ENCODE measurements at places on chromosomes 11 and 22.

DNA sequence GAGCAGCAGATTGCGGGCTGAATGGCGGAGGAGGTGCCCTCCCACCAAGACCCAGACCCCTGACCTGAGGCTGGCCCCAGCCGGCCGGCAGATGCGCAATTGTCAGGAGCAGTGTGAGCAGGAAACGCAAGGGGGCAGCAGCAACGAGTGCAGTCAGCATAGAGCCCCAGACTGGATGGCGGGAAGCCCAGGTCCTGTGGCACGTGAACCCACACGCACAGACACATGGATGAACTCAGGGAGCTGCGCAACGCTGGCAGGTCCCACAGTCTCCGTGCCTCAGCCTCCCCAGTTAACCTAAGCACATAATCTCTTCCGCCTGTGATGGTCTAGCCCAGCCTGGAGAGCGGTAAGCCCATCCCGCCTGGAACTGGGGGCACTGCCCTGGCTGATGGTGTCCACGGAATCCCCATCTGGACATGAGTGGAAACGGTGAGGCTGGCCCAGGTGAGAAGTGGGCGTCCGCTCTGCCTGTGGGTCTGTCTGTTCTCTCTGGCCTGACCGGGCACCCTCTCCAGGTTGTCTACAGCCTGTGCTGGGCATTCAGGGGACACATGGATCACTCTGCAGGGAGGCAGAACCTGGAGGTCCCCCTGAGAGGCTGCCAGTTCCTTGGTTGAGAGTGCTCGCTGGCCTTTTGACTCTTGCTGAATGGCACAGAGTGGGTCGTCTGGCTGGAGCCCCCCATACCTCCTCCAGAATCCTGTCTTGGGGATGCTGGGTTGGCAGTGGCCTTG is 626 bp upstream of the TBX10 start:
- DNase-seq: peak; percentile 32

- DNase-seq: no peak
Observed at GRCh38 chr22:47421846-47422245, 659.4 kb downstream of the TBC1D22A start.

GRCh38 chr22:11066458-11067285 is 4461.3 kb upstream of the OR11H1 start:
- DNase-seq: no peak

- no peak for DNase-seq
Observed at GRCh38 chr11:44096360-44097185, 1.1 kb downstream of the EXT2 start.

DNA sequence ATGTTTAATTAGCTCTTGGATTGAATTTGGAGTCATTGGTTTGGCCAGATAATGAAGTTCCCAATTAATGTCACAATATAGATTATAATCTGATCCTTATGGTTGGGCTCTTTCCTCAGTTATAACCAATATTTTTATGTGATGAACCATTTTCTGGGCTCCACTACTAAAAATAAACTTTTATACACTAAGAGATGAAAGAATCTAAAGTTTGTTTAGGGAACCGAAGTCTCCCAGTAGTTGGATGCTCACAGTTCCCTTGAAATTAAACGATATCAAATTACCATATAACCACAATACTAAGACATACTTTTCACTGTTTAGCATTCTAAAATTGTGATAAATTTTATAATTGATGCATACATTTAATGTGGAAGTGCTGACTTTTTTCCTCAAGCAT is 47.0 kb upstream of the ARHGAP42 start:
- DNase-seq: no peak

- no peak for DNase-seq
Observed at GRCh38 chr22:25111579-25112517, 87.8 kb upstream of the CRYBB3 start.

DNA sequence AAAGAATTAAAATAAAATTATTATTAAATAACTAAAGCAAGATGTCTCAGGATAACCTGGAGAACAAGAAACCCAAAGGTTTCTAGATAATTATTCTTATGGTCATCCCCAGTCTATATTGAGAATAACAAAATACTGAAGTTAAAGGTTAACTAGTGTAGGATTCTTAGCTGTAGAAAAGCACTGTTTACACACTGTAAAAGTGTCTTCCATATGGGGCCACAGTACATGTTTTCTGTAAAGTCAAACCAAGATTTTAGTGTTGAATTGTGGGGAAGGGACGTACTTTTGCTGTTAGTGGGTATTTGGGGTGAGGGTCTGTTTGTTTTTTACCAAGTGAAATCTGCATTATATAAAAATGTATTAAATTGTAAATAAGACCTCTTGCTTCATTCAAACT is 47.5 kb upstream of the SOX6 start:
- no peak for DNase-seq

DNA sequence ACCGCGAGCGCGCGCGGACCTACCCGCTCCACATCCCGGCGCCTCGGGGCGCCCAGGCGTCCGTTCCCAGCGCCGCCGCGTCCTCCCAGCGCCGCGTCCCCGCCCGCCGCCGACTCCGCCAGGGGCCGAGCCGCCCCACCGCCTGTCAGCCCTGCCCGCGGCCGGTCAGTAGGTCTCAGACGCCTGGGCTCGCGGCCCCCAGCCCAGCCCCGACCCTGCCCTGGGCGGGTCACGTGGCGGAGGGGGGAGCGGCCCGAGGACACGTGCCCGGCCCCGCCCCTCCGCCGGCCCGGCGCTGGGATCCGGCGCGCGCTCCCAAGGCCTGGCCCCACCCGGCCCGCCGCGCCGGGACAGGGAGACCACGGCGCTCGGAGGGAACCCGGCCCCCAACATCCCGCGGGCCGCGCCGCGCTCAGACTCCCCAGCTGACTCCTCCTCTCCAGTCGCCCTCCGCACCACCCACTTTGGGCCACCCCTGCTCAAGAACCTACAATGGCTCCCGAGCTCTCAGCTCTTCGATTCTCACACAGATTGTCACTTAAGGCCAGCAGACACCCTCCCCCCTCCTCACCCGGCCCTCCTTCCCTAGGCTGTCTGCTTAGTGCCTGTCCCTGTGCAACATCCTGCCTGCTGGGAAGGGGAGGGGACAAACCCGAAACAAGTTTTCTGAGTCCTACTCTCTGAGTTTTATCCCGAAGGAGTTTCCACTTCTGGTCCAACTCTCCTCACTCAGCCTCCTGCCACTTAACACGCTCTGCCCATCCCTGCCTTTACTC is at the start of gene RAB3IL1:
Gene RAB3IL1 (minus strand): TSS at position 233 of the 776 bp plus-strand sequence. CDS start 199 bp downstream, at position 34.
- no peak for DNase-seq

DNA sequence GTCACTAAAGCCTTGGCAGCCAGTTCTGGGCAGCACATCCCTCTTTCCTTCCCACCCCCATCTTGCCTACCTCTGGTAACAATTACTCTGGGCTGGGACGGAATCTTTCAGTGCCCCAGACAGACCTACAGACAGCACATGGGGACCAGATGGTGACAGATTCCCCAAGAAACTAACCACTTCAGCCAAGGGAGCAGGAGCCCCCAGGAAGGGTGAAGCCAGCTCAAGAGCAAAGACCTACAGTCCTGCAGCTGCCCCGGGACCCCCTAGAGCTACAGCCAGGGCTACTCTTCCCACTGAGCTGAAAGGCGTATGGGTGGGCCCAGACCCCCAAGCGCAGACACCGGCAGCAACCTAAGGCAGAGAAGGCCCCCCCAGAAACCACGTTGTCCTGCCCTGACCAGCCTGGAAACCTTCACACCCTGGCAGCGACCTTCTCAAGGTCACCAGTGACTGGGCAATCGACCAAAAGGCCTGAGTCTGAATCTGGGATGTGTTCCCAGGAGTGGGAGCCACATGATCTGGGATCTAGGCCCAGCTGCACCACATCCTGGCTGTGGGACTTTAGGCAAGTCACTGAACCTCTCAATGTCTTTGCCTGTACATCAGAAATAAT is 65.8 kb downstream of the LRRC32 start:
- DNase-seq: no peak

- no peak for DNase-seq
Observed at GRCh38 chr11:61418136-61418535, 11.6 kb downstream of the CPSF7 start.

DNA sequence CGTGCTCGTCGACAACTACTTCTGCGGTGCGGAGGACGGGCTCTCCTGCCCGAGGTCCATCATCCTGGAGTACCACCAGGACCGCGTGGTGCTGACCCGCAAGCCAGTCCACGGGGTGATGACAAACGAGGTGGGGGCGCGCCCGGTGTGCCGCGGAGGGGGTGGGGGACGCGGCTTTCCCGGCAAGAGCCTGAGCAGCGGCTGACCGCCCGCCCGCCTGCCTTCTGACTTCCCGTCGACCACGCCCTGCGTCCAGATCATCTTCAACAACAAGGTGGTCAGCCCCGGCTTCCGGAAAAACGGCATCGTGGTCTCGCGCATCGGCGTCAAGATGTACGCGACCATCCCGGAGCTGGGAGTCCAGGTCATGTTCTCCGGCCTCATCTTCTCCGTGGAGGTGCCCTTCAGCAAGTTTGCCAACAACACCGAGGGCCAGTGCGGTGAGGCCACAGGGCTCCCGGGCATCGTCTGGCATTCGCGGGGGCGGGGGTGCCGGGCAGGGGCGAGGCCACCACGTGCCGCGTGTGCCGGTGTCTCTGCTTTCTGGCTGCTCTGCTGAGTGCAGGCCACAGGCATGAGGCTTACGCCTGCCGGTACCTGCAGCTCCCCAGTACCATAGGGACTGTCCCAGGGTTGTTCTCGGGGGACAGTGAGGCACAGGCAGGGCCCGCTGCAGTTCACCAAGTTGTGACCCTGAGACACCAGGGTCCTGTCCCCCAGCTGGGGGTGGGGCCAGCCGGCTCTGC is 28.5 kb upstream of the MUC5B start:
- no peak for DNase-seq

GRCh38 chr11:8262552-8263108 is 1.0 kb downstream of the LMO1 start:
- peak; percentile 42 for DNase-seq

DNA sequence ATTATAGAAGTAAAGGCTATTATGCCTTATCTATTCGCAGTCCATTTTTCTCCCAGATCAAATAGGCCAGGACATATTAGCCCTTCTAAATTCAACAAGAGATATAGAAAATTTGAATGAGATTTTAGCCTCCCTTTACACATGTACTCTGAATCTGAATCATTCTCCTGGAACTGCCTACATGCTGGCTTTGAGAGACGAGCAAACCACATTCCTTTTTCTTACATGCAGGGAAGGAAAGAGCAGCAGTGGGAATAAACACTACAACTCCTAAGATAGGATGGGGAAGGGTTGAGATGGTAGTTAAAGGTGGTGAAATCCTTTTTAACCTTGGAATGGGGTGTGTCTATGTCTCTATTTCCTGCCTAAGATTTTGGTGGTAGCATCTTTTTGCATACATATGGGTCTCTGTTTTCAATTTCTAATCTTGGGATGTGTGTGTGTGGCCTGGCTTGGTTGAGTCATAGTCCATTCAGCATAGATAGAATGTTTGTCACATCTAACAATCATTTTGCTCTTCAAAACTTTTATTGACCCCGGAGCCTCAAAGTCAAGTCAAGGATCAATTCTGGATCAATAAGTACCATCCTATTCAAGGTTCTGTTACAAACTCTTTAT is 11.1 kb upstream of the OOSP2 start:
- no peak for DNase-seq

DNA sequence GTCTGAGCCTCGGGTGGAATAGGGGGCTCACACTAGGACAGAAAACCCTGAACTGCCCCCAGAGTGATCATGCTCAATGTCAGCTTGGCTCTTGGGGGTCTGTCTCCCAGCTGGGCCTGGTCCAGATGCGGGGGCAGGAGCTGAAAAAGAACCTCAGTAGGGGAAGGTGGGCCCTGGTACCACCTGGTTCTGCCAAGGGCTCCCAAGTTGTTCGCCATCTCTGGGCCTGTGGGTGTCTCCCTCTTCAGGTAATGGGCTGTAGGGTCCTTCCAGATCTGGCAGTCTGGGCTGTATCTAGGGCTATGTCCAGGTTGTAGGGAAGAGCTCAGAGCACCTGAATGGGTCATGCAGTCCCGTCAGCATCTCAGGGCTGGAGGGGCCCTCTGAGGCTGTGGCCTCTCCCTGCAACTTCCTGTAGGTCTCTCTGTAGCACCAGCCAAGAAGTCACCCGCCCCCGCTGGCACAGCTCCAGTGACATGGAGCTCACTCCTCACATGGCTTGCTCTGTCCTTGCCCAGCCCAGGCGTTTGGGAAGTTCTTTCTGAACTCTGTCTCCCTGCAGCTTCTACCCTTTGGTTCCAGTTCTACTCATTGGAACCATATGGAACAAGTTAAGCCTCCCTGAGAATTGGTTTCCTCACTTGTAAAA is 33.0 kb upstream of the SOX10 start:
- DNase-seq: no peak

DNA sequence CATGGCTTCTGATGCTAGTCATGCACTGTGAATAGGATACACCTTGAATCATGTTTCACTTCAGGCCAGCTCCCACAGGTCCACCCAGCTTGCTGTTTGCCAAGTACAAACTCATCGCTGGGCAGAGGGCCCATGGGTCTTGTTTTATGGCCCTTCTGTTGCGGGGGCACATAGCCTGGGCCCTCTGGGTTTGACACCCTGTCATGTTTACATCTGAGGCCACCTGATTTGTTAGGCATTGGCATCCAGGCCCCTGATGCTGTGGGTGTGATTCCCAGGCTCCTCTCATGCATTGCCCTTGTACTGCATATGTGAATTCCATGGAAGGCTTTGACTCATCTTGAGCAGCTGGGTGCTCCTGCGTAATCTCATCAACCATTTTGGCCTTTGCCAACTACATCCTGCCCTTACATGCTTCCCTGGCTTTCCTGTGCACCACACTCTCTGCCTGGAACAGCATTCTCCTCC is 32.6 kb downstream of the PPFIBP2 start:
- no peak for DNase-seq

- DNase-seq: no peak
Observed at GRCh38 chr22:28247136-28247535, 328.1 kb upstream of the PITPNB start.

GRCh38 chr11:134640971-134641968 is 229.2 kb upstream of the B3GAT1 start:
- no peak for DNase-seq

DNA sequence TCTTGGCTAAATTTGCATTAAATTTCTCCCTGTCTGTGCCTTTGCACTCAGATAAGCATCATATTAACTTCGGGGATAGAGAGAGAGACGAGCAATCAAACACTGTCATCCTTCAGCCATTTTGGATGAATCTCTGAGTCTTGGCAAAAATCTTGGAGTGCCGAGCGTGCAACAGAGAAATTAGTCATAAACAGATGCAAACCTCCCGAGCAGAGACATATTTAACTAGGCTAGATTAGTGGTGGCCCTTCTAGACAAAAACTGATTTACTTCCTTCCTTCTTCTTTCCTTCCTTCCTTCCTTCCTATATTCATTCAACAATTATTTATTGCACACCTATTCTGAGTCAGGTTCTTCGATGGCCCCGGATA is 114.4 kb upstream of the BLID start:
- DNase-seq: no peak

DNA sequence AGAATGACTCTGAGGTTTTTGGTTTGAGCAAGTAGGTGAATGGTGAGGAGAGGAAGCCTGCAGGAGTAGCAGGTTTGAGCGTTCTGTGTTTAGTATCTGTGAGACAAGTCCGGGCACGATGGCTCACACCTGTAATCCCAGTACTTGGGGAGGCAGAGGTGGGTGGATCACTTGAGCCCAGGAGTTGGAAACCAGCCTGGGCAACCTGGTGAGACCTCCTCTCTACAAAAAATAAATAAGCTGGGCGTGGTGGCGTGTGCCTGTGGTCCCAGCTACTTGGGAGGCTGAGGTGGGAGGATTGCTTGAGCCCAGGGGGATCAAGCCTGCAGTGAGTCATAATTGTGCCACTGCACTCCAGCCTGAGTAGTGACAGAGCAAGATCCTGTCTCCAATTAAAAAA is 9.7 kb upstream of the CENATAC start:
- peak; percentile 73 for DNase-seq
